ENCODE measurements at places on chromosomes 6 and 20. TPM values are rescaled to one million over a fixed set of nuclear protein-coding genes. Genes with fewer than 3 reads are reported as not detected.

GRCh38 chr6:39210450-39210849 is 18.8 kb downstream of the KCNK5 start:
- peak; percentile 31 for DNase-seq

DNA sequence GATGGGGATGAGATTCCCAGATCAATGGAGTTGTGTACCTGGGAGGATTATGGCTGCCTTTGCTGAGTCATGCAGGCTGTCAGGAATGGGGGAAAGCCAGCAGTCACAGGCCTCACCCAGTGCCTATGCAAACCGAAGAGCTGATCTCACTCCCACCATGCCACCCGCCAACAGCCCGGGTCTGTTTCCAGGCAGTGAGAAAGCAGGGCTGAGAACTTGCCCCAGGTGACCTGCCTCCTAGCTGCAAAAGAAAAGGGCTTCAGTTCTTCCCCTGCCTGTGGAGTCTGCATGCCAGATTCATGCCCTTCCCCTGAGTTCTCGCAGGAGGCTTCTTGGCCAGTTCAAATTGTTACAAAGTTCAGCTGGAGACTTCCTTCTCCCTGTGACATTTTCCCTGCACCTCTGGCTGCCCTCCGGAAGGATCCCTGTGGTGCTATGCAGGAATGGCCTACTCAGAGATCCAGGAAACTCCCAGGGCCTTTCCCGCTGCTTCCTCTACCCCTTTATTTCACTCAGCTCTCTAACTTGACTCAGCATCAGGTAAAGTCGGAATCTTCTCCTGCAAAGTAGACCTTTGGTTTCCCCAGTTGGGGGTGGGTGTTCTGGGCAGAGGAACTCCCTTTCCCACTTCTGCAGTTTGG is 71.5 kb upstream of the B3GAT2 start:
- DNase-seq, result no peak

GRCh38 chr20:17281478-17281877 is 54.6 kb downstream of the PCSK2 start:
- no peak for DNase-seq

DNA sequence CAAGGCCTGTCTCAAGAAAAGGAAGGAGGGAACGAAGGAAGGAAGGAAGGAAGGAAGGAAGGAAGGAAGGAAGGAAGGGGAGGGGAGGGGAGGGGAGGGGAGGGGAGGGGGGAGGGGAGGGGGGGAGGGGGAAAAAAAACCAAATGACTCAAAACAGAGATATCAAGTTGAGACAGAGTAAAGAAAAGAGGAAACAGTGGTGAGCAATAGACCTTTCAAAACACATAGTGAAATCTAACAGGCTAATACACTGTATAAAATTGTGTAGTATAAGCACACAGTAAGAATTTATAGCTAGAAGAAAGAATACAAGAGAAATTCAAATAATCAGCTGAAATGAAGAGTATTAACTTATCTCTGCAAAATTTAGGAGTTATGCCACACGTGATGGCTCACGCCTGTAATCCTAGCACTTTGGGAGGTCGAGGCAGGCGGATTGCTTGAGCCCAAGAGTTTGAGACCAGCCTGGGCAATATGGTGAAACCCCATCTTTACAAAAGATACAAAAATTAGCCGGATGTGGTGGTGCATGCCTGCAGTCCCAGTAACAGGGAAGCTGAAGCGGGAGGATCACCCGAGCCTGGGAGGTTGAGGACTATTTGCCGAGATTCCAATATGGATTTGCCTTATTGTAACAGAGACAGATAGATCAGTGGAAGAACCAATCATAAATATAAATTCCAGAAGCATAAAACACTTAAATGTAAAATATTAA is 123.2 kb downstream of the PRND start:
- DNase-seq, result no peak

DNA sequence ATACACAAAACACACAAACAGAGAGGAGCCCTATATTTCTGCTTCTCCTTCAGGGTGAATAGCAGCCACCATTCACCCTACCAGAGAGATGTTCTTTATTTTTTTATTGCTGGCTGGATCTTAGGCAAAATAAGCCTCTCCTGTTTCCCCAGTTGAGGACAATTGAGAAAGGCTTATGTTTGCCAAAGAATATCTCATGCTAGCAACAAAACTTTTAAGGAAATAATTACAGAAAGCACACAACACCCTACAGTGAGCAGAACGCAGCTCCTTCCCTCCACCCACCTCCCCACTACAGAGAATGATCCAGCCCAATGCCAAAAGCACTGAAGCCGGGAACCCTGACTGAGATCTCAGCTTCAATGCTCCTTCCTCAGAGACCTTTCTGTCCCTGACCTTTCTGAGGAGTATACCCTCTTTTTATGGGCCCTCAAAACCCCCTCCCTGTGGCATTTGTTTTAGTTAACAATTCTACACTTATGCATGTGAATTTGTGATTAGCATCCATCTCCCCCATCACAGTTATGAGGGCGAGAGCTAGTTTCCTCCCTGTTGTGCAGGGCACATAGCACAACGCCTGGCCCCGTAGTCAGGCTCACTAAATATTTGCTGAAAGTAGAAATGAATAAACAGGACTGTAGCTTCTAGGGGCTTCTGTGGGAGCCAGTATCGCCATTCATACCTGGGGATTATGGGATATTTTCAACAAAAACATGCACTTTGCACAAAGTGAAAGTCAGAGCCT is 491.6 kb upstream of the CDH4 start:
- no peak for DNase-seq

- DNase-seq, result no peak
Observed at GRCh38 chr6:168147205-168147738, 68.3 kb upstream of the FRMD1 start.

DNA sequence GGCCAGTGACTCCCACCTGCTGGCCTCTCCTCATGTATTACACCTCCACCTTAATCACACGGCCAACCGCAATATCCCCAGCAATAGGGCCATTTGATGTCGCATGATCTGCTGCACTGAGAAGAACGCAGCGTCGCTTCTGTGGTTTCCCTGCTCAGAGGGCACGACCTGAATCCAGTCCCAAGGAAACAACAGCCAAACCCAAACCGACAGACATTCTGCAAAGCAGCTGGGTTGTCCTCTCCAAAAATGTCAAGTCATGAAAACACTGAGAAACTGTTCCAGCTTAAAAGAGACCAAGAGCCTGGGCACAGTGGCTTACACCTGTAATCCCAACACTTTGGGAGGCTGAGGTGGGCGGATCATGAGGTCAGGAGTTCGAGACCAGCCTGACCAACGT is 7.5 kb upstream of the BPI start:
- no peak for DNase-seq

- no peak for DNase-seq
Observed at GRCh38 chr6:47672816-47673215, 25.6 kb upstream of the ADGRF4 start.

Gene ATXN1
- 26.8 TPM for total RNA-seq

Measured in right lobe of liver (tissue), 6 donors.